ENCODE measurements at places on chromosomes 4 and X.

DNA sequence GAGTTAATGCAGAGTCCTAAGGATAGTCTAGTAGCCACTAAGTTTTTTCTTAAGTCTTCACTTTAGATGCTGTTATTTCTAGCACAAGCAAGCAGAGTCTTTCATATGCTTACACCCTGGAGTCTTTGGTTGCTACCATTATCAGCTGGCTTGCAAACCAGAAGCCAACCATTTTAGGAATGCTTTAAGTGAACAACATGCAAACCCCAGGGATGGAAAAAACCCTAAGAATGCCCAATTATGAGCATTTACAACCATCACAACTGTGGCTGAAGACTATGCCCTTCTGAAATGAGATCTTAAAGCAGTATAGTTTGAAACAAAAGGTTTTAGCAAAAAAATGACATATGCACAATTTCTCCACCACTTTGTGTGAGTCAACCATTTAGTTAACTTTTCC lies 6.6 kb downstream of the MID1IP1 start:
- no peak for DNase-seq

- no peak for DNase-seq
These were observed 123.4 kb downstream of the NWD2 start for GRCh38 chr4:37367901-37368300.

- DNase-seq: no peak
These were observed 630.4 kb upstream of the FTHL17 start for GRCh38 chrX:31702222-31702621.

DNA sequence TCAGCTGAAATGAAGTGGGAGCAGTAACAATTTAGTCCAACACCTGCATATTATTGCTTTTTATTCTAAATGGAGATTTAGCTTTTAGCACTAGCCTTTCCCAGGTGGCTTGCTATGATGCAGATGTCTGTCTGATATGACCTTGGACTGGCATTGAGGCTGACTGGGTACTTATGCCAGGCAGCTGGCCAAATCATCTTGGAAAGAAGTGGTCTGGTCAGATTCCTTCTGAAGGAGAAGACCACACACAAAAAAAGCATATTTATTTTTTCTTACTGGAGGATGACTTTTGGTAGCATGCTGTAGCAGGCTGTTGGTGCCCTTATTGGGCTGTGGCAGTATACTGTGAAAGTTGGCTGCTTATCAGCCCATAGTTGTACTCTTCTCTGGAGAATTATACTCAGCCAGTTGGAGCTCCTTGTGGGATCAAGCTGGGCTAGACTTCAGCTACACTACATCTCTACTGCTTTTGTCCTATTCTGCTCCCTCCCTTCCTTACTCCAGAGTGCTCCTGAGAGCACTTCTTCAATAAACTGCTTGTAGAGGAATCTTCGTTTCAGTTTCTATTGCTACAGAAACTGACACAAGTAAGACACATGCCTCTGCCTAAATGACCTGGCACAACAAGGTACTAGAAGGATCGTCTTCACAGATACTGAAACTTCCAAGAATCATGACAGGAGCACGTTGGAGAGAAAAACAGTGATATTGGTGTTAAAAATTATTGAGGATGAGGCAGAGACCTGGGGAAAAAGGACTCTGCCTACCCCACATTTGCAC lies 196.8 kb upstream of the RPS6KA3 start:
- no peak for DNase-seq

DNA sequence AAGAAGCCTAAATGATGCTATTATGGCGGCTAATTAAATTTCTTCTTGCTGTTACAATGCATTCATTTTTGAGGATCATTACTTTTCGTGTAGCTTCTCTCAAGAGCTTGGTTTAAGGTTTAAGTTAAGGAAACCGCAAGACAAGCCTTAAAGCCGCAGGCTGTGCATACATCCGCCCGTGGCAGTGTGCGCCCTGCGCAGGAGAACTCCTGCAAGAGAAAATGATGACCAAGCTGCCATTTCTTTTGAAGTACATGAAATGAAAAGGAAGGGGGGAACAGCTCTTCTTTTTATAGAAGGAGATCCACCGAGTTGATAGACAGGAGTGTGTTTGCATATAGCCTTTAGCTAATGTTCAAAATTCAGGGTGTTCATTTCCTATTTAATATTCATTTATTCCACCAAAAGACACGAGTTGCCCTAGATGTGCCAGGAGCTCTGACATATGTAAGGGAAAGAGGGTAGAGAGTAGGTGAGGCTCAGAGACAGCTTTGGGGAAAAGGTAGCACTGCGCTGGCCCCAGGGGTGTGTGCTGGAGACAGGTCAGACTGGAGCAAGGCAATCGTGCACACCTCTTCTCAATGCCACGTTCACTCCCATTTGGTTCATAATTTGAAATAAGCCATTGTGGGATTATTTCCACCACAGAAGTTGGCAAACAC lies 112.1 kb upstream of the LDB2 start:
- no peak for DNase-seq

GRCh38 chr4:89753601-89754066 lies 83.3 kb downstream of the SNCA start:
- no peak for DNase-seq

- DNase-seq: no peak
These were observed 18.5 kb downstream of the SUV39H1 start for GRCh38 chrX:48715072-48715471.

All from stimulated activated CD8-positive, alpha-beta memory T cell treated with anti-CD3 and anti-CD28 coated beads, Interleukin-2, amount 100 ng/mL, for 1 hour (primary cell).